ENCODE measurements at places on chromosomes 3 and 15. TPM values are rescaled to one million over a fixed set of nuclear protein-coding genes. Genes with fewer than 3 reads are reported as not detected.

- no peak overlapping the region for H3K27ac ChIP-seq
- peaks cover 9% of the 10 kb centered on the region for H3K27me3 ChIP-seq
- H3K4me1 ChIP-seq, result no peaks in the 10 kb centered on the region
- H3K36me3 ChIP-seq, result no peaks in the 10 kb centered on the region
- H3K4me3 ChIP-seq, result no peak overlapping the region
Observed at GRCh38 chr3:36434687-36435426, 54.6 kb downstream of the STAC start.

GRCh38 chr3:126535636-126536035 lies 11.7 kb downstream of the CHST13 start:
- H3K4me1 ChIP-seq, result peaks cover 9% of the 10 kb centered on the region
- H3K27ac ChIP-seq, result no peak overlapping the region
- DNase-seq, result peak; percentile 30

The ZNF774 gene
- 3.2 TPM for total RNA-seq

- no peak overlapping the region for H3K4me3 ChIP-seq
- H3K27ac ChIP-seq, result no peak overlapping the region
- peaks cover 3% of the 10 kb centered on the region for H3K36me3 ChIP-seq
- H3K4me1 ChIP-seq, result no peaks in the 10 kb centered on the region
Observed at GRCh38 chr3:4615750-4616149, 122.6 kb downstream of the ITPR1 start.

The THBS1 gene
- 2,311 TPM for total RNA-seq

The FES gene
- 2.4 TPM for total RNA-seq

GRCh38 chr3:125057186-125057850 lies 1.5 kb upstream of the HEG1 start:
- H3K27ac ChIP-seq, result peak overlapping the region; percentile 71
- peaks cover 59% of the 10 kb centered on the region for H3K4me1 ChIP-seq
- no peak for DNase-seq
- no peaks in the 10 kb centered on the region for H3K36me3 ChIP-seq
- H3K27me3 ChIP-seq, result no peaks in the 10 kb centered on the region
- no peak overlapping the region for H3K4me3 ChIP-seq

The MYRIP gene
- not detected for total RNA-seq

DNA sequence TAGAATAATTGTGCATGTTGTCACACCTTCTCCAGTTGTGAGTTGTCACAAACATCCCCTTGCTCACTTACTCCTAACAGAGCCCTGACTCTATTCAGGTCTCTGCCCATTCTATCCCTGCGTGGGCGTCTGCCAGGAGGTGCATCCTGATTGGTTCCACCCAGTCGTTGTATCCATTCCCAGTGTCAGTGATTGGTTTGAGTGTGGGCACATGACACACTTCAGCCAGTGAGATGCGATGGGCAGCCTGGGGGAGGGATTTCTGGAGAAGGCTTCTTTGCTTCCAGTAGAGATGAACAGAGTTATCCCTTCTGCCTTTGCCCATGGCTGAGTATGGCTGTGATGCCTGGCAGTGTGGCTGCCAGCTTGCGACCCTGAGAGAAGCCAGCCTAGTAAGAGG lies 18.7 kb downstream of the PXYLP1 start:
- H3K27me3 ChIP-seq, result no peaks in the 10 kb centered on the region
- H3K4me3 ChIP-seq, result no peak overlapping the region
- H3K27ac ChIP-seq, result no peak overlapping the region
- no peak for DNase-seq

The TAGLN3 gene
- total RNA-seq, result not detected

The GOLGA6A gene
- 0.12 TPM for total RNA-seq

DNA sequence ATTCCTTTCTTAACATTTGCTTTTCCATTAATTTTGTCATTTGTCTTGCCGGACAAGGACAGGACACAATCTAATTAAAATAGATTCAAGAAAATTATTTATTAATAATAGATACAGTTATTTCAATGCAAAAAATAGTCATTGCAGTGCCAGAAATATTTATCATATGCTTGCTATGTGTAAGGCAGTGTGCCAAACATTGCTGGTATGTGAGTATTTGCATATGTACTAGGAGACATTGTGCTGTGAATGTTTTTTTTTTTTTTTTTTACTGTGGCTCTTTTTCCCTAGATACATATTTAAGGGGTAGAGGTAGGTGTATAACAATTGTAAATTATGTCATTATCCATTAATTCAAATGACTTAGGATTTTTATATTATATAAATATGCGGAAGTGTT lies 23.3 kb downstream of the SPRED1 start:
- no peaks in the 10 kb centered on the region for H3K27me3 ChIP-seq
- peaks cover 52% of the 10 kb centered on the region for H3K4me1 ChIP-seq
- no peak overlapping the region for H3K27ac ChIP-seq
- DNase-seq, result no peak

The SPTSSB gene
- not detected for total RNA-seq

DNA sequence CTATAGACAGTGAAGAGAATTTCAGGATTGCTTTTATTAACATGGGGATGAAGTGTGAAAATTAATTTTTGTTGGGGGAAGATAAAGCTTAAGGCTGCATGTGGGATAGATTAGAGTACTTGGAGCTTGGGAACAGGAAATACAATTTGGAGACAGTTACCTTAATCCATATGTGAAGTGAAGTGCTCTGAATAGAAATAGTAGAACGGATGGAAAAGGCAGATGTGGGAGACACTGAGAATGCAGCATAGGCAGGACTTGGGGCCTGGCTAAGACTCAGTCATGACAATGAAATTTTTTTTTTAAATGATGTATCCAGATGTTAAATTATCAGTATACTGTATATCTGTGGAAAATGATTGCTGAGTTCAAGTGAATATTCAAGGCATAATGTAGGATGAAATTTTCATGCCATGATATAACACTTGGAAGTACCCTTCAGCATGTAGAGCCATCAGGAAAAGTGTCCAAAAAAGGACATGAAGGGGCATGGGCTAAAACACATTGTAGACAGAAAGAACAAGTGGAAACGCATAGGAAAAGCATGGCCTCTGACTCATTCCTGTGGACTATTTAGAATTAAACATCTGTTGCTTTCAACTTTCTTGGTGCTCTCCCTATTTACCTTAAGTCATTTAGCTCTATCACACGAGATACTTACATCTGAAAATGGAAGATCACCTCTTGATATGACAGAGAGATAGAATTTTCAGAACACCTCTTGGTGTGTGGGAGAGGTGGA lies 134.8 kb downstream of the RBMS3 start:
- H3K4me1 ChIP-seq, result peaks cover 54% of the 10 kb centered on the region

GRCh38 chr3:146899171-146899570 lies 294.0 kb upstream of the PLSCR5 start:
- DNase-seq, result no peak
- H3K27ac ChIP-seq, result no peak overlapping the region
- no peaks in the 10 kb centered on the region for H3K27me3 ChIP-seq
- peaks cover 10% of the 10 kb centered on the region for H3K4me1 ChIP-seq
- H3K36me3 ChIP-seq, result no peaks in the 10 kb centered on the region
- H3K4me3 ChIP-seq, result no peak overlapping the region
